ENCODE measurements at places on chromosomes 12 and 14.
A peak's percentile ranks its signal among the peaks of the same experiment; 100 is the strongest.

- peak; percentile 14 for DNase-seq
Measured at GRCh38 chr14:105203057-105203531, 22.0 kb upstream of the NUDT14 start.

DNA sequence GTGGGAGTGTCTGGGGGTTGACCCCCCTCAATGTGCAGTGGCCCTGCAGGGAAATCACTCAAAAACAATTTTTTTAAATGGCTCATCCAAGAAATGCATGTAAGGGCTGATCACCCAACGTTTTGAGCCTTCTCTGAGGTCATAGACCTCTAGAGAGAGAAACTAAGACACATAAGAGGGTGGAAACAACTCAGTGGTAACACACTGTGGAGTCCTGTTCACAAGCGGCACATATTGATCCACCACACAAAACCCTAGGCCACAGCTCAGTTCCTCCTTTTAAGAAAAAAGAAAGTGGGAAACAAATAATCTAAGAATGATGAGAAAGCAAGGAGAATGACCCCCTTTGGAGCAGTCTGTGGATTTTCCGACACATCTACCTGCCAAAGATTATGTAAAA, 83.0 kb upstream of the METAP2 start:
- DNase-seq: no peak

GRCh38 chr12:131833896-131834641, 5.9 kb downstream of the MMP17 start:
- no peak for DNase-seq

- DNase-seq: no peak
Measured at GRCh38 chr12:5466521-5466960, 34.6 kb downstream of the NTF3 start.

DNA sequence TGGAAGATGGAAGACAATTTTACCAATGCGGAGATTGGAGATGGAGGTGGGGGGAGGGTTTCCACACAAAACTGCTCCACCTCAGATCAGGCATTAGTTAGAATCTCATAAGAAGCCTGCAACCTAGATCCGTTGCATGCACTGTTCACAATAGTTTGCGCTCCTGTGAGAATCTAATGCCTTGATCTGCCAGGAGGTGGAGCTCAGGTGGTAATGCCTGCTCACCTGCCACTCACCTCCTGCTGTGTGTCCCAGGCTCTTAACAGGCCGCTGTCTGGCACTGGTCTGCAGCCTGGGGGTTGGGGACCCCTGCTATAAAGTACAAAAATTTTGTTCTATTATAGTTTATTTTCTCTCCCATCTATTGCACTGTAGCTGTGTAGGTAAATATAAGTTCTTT, 84.9 kb upstream of the FOXG1 start:
- DNase-seq: no peak

GRCh38 chr12:117098361-117099217, 627 bp downstream of the TESC start:
- DNase-seq: no peak

DNA sequence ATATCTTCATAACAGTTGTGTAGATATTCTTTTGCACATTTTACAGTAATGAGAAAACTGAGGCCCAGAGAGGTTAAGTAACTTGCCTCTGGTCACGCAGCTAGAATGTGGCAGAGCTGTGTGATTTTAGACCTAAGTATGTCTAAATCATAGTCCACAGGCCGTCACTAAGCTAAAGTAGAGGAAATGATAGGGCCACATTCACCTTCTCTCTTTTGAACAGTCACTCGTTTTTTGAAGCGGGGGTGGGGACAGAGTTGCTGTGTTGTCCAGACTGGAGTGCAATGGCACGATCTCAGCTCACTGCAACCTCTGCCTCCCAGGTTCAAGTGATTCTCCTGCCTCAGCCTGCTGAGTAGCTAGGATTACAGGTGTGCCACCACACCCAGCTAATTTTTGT, 68.5 kb downstream of the RASSF3 start:
- DNase-seq: no peak

- peak; percentile 37 for DNase-seq
Measured at GRCh38 chr12:103827911-103828391, 13.1 kb downstream of the NT5DC3 start.

GRCh38 chr14:44795725-44796124, 166.0 kb downstream of the KLHL28 start:
- DNase-seq: no peak

GRCh38 chr12:49585477-49586459, 17.8 kb upstream of the MCRS1 start:
- DNase-seq: no peak

GRCh38 chr14:73796415-73796814, 55.2 kb upstream of the PTGR2 start:
- DNase-seq: no peak

DNA sequence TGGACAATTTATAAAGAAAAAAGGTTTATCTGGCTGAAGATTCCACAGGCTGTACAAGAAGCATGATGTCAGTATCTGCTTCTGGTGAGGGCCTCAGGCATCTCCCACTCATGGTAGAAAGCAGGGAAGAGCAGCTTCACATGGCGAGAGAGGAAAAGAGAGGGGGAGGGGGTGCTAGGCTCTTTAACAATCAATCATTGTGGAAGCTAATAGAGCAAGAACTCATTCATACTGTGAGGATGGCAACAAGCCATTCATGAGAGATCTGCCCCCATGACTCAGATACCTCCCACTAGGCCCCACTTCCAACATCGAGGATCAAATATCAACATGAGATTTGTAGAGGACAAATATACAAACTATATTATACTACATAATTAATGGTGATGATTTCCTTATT, 361.9 kb upstream of the FAR2 start:
- DNase-seq: no peak

DNA sequence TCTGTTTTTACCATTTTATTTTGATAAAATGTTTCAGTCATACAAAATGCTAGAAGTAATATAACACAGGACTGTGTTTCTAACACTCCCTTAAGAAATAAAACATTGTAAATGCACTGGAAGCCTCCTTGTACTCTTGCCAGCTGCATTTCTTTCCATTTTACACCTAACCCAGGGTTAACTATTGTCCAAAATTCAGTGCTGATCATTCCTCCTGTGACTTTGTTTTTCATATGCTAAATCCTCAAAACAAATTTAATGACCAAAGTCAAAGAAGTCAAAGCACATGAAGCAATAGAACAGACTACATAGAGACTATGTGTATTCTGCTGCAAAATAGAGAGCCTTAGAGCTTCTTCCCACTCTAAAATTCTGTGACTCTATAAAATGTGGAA, 420.3 kb upstream of the PRICKLE1 start:
- DNase-seq: no peak

DNA sequence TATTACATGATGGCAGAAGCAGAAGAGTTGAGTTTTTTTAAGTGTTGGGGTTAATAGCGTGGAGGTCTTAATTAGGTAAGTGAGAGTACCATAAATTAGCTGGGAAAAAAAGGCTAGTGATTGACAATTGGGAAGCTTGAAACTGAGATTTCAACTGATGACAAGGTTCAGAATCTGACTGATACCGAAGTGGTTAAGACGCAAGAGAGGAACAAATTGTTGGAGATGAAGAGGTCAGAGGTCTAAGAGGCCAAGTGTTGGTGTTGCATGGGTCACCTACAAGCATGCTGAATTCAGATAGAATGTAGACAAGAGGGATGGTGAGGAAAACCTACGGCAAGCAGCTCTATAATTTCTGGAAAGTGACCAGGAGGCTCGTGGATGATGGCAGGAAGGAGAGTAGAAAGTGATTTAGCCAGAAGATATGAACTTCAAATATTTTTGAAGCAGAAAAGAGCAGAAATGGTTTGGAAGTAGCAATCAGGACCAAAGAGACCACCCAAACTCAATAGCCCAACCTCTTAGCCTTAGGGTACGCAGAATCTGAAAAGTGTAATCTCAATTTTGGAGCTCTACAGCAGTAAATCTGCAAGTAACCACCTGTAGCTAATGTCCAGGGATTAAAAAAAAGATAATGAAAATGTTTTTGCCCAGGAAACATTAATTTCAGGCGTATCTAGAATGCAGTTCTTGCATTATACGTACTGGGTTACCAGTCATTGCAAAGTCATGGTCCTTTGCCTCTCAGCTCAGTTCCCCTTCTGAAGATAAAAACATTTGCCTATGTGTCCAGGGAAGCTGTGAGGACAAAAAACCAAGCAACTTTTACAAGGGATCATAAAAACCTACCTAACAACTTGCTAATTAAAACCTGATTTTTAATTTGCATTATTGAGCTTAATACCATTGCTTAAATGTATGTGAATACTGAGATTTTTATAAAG, 1.7 kb upstream of the TMPO start:
- peak; percentile 57 for DNase-seq

- no peak for DNase-seq
Measured at GRCh38 chr14:89933002-89933401, 21.5 kb downstream of the EFCAB11 start.

DNA sequence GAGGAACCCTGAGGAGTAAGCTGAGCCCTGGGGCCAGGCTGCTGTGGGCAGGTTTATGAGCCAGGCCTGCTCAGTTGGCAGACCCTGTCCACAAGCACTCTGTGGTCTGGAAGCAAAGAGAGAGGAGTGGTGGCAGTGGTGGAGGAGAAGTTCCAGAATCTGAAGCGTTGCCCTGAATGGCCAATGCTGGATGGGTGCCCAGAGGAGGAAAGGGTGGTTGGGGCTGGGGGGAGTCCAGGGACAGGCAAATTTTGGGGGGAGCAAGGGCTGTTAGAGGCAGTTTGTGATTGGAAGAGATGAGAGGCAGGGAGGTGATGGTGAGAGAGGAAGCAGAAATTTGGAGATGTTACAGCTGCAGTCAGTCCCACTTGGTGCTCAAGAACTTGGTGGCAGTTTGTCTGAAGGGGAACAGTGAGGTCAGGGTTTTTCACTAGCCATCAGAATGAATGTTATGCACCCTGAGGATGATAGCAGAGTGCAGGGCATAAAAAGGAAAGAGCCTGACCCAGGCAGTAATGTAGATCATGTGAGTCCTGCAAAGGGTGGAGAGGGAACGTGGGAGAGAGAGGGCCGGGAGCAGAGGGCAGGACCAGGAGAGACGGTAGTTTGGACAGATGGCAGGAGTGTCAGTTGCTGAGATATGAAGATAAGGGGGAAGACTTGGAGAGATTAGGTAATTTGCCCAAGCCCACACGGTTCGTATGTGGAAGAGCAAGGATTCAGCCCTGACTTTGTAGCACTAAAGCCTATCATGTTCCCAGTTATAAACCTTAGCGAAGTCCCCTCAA, 51.2 kb downstream of the GALNT8 start:
- DNase-seq: no peak

DNA sequence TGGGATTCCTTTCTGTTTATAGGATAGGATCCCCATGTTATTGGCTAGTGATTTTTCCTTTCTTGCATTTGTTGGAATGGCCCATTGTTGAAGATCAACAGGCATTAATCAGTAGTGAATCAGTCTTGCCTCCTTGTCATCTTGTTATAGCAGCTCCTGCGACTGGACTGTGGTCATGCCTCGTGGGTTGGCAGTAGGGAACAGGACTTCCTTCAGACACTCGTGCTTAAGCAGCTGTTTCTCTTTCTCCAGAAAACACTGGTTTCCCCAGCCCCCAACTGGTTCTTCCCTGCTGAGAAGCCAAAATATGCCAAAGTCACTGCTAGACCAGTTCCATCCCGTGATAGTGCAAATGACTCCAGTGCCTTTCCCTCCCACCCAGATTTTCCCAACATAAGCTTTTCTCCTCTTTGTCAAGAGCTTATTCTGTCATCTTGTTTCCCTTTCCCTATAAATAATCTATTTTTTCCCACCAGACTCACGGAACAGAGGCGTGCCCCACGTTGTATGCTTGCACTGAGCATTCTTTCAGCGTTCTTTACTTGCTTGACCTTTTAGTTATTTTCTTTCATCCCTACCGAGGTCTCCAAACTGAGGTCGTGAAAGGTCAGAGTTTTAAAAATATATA, 83.5 kb downstream of the SAMD4A start:
- no peak for DNase-seq

GRCh38 chr14:76550534-76550933, 174.6 kb downstream of the ESRRB start:
- no peak for DNase-seq

GRCh38 chr12:63826006-63826585, 18.4 kb upstream of the SRGAP1 start:
- peak; percentile 57 for DNase-seq

DNA sequence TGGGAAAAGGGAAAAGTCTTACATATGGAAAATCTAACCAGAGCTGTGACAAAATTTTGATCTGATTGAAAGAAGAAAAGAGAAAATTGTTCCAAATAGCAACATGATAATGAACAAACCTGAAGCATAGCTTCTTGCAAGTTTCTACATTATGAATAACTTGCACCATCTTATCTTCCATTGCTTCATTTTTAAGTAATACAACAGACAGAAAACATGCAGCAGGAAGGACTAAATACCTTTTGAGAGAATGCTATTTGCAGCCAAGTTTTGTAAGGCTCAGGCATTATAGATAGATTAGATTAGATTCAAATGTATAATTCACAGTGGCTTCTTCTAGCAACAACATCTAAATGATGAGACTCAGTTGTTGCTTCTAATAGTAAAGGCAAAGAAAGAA, 441.4 kb downstream of the AEBP2 start:
- no peak for DNase-seq

DNA sequence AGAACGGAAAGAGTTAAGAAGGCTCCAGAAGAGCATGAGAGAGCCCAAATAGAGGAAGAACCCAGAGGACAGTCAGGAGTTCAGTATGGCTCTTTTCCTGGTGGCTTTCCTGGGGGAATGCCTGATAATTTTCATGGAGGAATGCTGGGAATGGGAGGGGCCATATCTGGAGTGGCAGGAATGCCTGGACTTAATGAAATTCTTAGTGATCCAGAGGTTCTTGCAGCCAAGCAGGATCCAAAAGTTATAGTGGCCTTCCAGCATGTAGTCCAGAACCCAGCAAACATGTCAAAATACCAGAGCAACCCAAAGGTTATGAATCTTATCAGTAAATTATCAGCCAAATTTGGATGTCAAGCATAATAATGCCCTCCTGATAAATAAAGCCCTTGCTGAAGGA, 15.5 kb upstream of the SYT10 start:
- DNase-seq: no peak

- peak; percentile 49 for DNase-seq
Measured at GRCh38 chr14:99884834-99885648, 91.8 kb downstream of the EML1 start.

GRCh38 chr14:41016213-41016612, 590.5 kb upstream of the LRFN5 start:
- no peak for DNase-seq

DNA sequence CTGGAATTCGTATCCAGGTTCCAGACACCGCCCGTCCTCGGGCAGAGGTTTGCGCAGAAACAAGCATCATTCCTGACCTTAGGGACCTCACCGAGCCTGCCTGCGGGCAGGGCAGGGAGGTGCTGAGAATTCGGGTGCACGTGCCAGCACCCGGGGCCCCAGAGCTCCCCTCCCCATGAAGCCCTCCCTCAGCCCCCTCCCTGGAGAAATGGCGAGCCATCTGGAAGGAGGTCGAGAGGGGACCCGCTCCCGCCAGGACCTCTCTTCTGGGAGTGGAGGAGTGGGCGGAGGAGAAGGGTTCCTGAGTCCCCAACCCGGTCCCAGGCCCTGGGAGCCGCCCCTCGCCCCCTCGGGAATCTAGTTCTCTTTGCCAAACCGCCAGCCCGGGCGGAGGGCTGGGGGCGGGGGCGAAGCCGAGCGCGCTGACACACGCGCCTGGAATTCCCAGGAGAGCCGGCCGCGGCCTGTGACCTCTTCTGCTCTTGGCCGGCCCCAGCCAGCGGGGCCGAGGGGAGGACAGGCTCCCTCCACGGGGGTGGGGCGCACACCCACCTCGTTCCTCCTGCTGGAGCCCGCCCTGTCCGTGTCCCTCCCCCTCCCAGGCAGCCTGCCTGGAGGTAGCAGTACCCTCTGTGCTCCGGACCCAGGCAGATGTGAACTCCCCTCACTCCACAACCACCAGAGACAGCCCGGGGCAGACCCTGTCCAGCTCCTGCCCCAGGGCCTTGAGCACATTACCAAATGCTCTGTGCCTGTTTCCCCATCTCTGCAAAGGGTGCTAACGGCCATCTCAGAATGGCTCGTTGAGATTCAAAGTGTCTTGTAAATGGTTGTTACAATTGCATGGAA, 23.0 kb upstream of the GPR132 start:
- DNase-seq: no peak

Measured in AML-193 (cell line).